Right hindlimb (tissue), 1 donor: ENCODE measurements at places on chromosomes 12 and 14.

DNA sequence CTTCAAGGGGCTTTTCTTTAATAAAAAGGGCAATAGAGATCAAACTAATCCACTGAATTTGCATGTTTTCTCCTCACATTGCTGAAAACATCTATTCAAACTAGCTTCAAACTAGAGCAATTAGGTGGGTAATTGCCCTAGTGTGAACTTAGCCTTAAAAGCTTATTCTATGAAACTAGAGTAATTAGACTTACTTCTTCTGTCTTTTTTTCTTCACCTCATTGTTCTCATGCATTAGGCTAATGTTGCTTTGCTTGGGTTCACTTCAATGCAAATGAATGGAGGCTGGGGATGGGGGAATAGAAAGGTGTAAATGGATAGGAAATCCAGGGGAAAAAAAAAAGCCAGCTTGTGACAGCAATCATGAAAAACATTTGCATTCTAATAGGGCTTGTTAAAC, 414.8 kb upstream of the LMO3 start:
- no peak for DNase-seq

DNA sequence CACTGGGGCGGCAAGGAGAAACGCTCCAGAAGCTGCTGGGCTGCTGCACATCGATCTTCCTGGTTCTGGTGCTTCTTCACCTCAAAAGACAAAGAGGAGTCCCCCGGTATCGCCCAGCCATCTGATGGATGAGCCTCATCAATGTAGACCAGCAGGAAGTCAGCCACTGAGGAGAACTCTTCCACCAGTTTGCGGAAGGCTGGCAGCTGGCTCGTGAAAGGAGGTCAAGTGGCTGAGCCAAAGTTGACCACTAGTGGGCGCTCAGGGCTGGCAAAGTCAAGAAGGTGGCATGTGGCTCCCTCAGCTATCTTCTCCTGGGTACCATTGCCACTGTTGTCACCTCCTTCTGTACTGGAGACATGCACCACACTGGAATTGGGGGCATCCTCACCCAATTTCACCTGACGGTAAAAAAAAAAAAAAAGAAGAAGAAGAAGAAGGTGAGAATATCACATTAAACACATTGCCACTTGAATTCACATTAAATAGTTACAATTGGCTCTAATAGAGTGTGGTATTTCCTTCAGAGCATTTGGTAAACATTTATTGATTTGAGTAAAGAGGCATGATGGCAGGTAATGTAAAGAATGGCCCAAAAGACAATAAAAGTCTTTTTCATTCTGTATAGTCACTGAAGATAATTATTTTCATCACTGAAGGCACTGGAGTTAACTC, 8.3 kb downstream of the DIO2 start:
- no peak for DNase-seq

DNA sequence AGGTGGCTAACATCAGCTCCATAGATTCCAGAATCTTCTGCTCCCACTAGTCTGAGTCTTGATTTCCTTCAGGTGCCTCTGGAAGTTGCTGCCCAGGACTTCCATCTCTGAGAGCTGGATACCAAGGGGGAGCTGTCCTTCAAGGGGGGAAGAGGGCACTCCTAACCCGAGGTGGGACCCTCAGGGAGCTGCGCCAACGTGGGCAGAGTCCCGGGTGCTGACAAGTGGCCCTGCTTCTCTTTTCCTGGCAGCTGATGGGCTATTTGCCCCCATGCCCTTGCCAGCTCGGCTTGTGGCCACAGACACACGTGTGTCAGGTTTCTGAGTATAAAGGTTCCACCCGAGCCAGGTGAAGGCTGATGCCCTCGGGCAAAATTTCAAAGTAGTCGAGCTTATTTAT, 272.5 kb downstream of the TTC8 start:
- DNase-seq = no peak

GRCh38 chr14:88164906-88165534, 158.0 kb downstream of the KCNK10 start:
- no peak for DNase-seq

DNA sequence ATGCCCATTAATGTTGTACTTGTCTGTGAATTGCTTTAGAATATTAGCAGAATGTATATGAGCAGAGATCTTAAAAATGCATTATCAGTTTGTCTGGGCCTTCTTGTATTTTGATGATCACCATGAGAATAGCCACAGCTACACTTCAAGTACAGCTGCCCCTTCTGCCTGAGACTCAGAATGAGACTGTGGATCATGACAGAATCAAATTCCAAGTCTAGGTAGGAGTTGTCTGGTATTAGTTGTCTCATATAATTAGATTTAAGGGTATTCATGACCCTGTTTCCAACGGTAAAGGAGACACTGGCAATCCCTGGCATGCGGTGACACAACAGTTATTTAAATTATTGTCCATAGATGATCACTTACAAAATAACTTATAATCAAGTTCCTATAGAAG, 18.3 kb upstream of the SMIM10L1 start:
- no peak for DNase-seq

DNA sequence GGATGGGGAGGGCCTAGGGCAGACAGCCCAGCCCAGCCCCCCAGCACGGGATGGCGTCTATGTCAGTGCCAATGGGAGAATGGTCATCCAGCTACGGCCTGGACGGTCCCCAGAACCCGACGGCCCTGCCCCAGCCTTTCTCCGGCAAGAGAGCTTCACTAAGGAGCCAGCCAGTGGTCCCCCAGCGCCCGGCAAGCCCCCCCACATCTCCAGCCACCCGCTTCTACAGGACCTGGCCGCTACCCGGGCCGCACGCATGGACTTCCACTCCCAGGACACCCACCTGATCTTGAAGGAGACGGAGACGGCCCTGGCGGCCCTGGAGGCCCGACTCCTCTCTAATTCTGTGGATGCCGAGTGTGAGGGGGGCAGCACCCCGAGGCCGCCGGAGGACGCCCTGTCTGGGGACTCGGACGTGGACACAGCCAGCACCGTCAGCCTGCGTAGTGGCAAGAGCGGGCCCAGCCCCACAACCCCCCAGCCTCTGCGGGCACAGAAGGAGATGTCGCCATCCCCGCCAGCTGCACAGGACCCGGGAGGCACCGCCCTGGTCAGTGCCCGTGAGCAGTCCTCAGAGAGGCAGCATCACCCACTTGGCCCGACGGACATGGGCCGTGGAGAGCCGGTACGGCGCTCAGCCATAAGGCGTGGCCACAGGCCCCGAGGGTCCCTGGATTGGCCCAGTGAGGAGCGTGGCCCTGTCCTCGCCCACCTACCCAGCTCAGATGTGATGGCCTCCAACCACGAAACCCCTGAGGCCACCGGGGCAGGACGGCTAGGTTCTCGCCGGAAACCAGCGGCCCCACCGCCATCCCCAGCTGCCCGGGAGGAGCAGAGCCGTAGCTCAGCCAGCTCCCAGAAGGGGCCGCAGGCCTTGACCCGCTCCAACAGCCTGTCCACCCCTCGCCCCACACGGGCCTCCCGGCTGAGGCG, 21.9 kb downstream of the CEP170B start:
- peak; percentile 15 for DNase-seq

- DNase-seq = no peak
Observed at GRCh38 chr12:57401165-57401564, 29.7 kb downstream of the R3HDM2 start.

GRCh38 chr14:35342489-35343010, 50.4 kb downstream of the PSMA6 start:
- DNase-seq = no peak

DNA sequence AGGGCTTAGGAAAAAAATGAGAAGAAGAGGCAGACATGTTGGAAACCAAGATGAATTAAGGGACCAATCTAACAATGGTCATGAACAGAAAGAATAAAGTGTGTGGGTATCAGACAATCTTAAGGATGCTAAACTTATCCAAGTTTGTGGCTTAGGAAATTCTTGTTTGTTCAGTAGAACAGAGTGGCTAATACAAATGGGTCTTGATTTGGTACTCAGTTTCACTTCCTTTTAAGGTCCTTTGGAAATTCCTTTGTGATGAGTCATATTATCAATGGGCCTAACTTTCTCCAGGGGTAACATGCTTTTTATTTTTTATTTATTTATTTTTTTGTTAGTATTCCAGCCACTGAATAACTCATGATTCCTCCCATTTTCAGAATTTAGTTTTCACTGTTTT, 1154.7 kb upstream of the FLRT2 start:
- DNase-seq = no peak

DNA sequence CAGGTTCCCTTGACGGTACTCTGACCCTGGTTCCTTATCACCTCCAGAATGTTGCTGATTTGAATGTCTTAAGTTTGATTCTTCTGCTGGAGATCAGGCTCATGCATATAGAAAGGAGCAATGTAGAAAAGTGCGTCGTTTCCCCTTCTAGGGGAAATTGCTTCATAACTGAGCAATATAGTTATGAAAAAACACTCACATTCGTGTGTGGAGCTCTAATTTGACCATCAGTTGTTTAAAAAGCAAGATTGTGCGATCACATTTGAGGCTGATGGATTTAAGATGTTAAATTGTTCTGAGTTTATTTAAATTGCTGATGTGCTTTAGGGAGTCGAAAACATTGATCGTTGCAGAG, 19.2 kb downstream of the PELI2 start:
- DNase-seq = no peak

GRCh38 chr14:53964249-53964648, 7.6 kb upstream of the BMP4 start:
- no peak for DNase-seq

DNA sequence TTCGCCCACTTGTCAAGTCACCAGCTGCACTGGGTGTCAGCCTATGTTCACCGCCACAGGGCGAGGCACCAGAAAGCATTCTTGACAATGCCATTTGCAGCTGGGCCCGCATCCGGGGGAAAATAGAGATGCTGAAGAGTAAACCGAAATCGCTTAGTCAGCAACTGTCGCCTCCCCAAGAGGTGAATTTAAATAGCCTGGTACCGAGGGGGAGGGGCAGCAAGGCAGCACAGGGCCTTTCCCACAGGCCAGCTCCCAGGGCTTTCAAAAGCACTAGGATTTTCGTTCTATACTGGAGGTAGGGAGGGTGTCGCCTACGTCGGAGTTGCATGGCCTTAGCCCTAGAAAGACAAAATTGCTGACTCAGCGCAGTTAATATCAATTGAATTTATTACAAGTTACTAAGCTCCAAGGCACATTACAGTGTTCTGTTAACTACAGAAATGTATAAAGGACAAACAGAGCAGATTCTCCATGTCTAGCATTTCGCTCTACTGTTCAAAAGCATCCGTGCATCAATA, 4.3 kb downstream of the IRF2BPL start:
- DNase-seq = peak; percentile 65

- peak; percentile 84 for DNase-seq
Observed at GRCh38 chr12:96399120-96399918, 920 bp downstream of the CDK17 start.

DNA sequence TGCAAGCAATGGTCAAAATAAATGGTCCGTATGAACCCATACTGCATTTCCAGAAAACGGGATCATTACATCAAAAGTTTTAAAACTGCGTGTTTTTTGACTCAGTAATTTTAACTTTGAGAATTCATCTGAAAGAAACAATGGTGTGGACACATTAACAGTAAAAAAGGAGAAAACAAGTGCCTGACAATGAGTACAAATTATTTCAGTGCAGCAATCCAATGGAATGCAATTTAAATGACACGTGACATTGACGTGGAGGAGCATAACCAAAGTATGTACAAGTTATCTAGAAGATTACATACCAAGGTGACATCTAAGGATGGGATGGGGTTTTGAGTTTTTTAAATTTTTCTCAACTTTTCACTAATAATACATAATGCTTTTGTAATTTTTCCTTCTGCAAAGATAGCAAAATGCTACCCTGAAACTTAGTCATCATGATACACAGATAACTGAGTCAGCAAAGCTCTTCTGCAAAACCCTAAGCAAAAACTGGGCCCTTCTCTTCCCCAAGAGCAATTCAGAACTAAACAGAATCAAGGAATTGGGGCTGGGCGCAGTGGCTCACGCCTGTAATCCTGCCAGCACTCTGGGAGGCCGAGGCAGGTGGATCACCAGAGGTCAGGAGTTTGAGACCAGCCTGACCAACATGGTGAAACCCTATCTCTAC, 20.4 kb downstream of the HNRNPC start:
- DNase-seq = no peak

- DNase-seq = no peak
Observed at GRCh38 chr12:81222846-81223592, 145.1 kb downstream of the ACSS3 start.

- DNase-seq = peak; percentile 38
Observed at GRCh38 chr12:39990122-39991101, 115.5 kb downstream of the SLC2A13 start.

GRCh38 chr14:22400655-22401259, 188.3 kb downstream of the DAD1 start:
- no peak for DNase-seq

GRCh38 chr12:3262470-3262869, 185.3 kb downstream of the TSPAN9 start:
- DNase-seq = no peak

DNA sequence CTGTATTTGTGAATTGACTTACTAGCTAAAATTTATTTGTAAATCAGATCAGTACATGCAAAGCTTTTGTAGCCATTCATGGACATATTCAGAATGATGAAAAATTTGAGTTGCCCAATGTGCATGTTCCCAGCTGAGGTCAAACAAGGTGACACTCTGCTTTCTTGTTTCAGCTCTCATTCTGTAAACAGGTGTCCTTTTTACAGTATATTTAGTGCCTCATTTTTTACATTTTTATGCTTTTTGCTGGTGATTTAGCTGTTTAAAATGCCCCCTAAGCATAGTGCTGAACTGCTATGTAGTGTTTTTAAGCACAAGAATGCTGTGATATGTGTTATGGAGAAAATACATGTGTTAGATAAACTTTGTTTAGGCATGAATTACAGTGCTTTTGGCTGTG, 76.3 kb downstream of the MIA2 start:
- no peak for DNase-seq

- no peak for DNase-seq
Observed at GRCh38 chr12:7161811-7162210, 27.7 kb upstream of the PEX5 start.

DNA sequence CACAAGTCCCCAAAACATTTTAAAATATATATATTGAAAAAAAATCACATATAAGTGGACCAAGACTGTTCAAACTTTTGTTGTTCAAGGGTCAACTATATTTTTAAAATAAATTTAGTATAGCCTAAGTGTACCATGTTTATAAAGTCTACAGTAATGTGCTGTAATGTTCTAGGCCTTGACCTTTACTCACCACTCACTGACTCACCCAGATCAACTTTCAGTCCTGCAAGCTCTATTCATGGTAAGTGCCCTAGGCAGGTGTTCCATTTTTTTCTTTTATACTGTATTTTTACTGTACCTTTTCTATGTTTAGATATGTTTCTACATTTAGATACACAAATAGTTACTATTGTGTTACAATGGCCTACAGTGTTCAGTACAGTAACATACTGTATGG, 23.4 kb upstream of the TMTC1 start:
- DNase-seq = no peak

DNA sequence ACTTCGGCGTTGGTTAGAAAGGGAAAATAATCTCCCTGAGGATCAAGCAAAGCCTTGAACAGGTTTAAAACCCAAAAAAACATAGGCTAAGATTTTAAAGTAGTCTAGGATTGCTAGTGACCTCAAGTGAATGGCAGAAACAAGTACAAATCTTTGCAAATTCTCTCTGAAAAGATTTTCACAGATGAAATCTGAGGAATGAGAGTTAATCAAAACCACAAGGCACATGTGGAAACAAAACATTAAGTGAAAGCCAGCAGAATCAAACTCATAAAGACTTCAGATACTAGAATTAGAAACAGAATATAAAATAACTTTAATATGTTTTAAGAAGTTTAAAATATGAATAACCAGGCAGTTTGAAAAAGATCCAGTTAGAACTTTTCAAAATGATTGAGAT, 52.2 kb upstream of the CFL2 start:
- no peak for DNase-seq

- no peak for DNase-seq
Observed at GRCh38 chr12:21129351-21129750, 1.6 kb upstream of the SLCO1B1 start.
